ENCODE measurements at places on chromosomes 12 and 14.

DNA sequence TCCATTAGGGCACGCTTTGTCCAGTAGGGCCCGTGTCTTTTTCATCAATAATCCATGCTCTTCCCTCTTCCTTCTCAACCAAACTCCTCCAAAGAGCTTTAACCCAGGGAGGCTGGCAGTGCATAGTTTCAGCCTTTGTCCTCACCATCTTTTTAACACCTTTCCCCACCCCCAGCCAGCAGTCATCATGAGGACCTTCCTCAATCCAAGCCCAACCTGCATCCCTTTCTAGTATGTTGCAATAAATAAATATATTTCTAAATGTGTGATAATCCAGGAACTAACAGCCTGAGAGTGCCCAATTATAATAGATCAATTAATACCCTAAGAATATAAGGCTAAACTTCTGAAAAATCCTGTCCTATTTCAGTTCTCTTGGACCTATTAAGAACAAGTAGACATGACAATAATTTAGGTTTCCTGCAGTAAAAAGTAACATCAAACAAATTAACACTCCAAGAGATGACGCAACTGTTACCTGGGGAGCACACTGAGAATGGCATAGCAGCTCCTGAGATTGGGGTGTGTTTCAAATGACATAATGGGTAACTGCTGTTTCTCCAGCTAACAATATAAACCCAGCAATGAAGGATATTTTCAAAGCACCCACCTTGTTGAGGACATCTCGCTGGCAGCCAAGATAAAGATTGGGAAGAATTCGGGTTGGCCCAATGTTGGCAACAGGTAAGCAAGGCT, 62.6 kb downstream of the DUSP16 start:
- no peak for DNase-seq

- DNase-seq: peak; percentile 34
Observed at GRCh38 chr12:77064896-77065360, 441 bp downstream of the E2F7 start.

DNA sequence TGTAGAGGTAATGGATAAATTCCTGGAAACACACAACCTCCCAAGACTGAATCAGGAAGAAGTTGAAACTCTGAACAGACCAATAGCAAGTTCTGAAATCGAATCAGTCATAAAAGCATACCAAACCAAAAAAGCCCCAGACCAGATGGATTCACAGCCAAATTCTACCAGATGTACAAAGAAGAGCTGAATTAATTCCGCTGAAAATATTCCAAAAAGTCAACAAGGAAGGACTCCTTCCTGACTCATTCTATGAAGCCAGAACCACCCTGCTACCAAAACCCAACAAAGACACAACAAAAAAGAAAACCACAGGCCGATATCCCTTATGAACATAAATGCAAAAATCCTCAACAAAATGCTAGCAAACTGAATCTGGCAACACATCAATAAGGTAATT, 81.5 kb downstream of the SLC38A4 start:
- DNase-seq: no peak

- no peak for DNase-seq
Observed at GRCh38 chr12:112413855-112414625, 4.6 kb upstream of the RPL6 start.

DNA sequence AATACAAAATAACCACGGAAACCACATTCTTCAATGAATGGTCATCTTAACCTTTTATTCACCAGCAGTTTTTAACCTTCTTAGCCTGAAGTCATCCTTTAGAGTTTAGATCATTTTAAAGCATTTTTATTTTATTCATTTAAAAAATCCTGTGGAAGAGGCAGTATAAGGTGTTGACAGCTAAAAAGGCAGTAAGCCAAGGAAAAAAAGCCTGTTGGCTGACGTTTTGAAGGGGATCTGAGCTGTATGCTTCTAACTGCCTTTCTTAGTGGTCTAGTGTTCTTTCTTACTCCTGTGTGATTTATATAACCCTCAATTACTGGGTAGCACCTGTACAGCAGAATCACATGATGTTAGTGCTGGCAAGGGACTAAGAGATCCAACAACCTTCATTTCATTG, 438.3 kb upstream of the SEL1L start:
- no peak for DNase-seq

DNA sequence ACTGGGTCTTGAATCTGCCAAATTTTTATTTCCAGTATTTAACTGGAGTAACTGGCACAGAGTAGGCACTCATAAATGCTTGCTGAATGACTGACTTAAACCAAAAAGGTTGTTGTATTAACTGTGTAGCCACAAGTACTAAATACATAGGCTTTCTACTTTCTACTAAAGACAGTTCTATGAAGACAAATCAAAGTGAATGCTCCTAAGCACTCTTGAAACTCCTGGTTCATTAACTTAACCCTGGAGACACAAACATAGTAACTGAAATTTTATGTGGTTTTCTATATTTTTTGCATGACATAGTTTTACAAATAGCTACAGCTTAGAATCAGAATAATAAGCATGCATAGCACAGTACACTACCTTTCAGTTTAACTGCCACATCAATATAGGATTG, 70.4 kb downstream of the TXNDC16 start:
- no peak for DNase-seq

- no peak for DNase-seq
Observed at GRCh38 chr12:48716168-48716492, 377 bp downstream of the CCNT1 start.

DNA sequence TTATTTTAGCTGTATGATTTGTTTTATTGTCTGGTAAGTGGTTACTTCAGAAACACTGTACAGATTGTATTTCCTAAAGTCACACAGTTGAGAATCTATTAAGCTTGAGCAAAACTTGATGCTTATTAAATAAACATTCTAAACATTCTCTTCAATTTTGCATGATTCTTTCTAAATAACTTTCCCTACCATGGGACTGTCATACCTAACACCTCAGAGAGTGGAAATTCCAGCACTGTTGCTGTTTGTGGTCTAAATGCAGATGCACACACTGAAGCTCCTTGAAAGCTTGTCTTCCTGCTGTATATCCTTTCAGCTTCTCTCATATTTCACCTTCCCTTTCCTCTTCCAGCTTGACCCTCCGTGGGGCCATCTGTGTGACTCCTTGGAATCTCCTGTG, 392.0 kb downstream of the LRIG3 start:
- no peak for DNase-seq

DNA sequence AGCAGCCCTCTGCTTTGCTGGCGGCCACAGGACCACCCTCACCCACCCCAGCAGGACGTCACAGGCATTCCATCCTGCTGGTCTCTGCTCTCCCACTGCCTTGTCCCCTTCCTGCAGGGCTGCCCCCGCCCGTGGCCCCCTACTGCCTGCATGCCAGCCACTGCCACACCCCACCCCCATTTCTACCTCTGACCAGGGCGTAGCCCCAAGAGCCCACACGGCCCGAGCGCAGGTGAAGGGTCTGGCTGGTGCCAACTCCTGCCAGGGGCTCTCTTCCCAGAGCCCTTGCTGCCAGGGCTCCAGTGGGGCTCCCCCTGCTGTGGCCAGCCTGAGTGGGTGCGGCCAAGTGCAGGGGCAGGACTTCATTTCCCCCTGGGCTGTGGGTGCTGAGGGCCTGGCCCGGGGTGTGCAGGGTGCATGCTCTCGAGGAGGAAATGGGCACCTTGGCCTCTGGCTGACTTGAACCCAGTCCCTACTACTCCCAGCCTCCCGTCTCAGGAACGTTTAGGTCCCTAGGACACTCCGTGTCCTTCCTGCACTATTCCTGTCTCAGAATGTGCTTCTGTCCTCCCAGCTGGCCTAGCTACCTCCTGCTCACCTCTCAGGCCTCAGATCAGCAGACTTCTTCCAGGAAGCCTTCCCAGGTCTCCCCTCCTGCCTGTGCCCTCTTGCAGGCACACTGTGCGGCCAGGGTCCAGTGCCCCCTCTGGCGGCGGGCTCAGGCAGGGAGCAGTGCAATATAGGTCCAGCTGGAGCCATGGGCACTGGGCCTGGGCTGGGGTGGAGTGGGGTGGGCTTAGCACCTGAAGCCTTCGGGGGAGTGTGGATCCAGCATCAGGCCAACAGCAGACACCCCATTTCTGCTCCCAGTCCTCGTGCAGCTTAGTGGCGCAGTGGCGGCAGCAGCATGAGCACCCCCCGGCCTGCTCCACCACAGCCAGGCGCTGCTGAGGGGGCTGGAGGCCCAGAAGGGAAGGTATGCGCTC, 1.4 kb downstream of the LBHD2 start:
- DNase-seq: no peak

- DNase-seq: no peak
Observed at GRCh38 chr14:79638672-79639266, 572.5 kb downstream of the DIO2 start.

- DNase-seq: peak; percentile 7
Observed at GRCh38 chr14:70257526-70257925, 68.8 kb upstream of the SLC8A3 start.
